Uterus (tissue), 4 donors: ENCODE measurements at places on chromosomes 16 and 17. TPM values are rescaled to one million over a fixed set of nuclear protein-coding genes. Genes with fewer than 3 reads are reported as not detected.

GRCh38 chr16:8863594-8864424 is 5.0 kb downstream of the CARHSP1 start:
- H3K27ac ChIP-seq: no peak overlapping the region
- no peaks in the 10 kb centered on the region for H3K27me3 ChIP-seq
- DNase-seq: no peak

GRCh38 chr17:79171188-79171587 is 96.6 kb downstream of the ENGASE start:
- no peak overlapping the region for H3K4me3 ChIP-seq
- H3K36me3 ChIP-seq: no peaks in the 10 kb centered on the region
- H3K27me3 ChIP-seq: no peaks in the 10 kb centered on the region
- no peaks in the 10 kb centered on the region for H3K4me1 ChIP-seq

- H3K27me3 ChIP-seq: no peaks in the 10 kb centered on the region
- no peak for DNase-seq
- no peaks in the 10 kb centered on the region for H3K36me3 ChIP-seq
- H3K27ac ChIP-seq: no peak overlapping the region
- H3K4me3 ChIP-seq: no peak overlapping the region
- peaks cover 4% of the 10 kb centered on the region for H3K4me1 ChIP-seq
Measured at GRCh38 chr16:65779201-65779600, 587.3 kb upstream of the CDH5 start.

DNA sequence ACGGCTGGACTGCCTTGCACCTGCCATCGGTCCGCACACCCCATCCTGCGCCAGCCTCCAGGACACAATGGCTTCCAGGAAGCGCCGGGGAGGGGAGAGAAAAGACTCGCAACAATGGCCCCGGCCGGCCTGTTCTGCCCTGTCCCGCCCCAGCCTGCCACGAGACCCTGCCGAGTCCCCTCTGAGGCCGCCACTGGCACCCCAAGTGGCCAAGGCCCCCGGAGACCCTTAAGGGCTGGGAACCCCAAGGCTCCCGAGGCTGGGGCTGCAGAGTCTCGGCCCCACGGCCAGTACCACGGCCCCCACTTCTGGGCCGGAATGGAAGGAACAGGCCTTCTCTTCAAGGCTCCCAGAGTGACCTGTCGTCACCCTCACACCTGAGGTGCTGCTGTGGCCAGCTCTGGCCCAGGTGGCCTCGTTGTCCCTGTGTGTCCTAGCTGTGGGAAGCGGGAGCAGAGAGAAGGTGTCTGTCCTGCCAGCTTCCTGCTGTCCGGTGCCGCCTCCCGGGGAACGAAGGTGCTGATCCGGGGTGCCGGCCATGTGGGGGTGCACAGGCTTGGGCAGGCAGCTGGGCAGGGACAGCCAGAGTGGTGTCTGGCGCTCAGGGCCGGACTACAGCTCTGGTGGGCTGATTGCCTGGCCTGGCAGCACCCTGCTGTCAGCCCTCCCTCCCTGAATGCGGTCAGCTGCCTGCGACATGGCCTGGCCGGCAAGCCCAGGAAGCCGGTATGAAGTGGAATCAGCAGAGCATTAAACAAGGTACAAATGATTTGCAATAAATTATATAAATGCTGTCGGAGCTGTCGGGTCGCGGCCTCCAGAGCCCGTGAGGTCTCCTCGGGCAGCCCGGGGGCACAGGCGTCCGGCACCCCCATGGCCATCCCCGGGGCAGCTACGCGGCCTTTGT is 8.2 kb upstream of the CACNA1H start:
- no peak overlapping the region for H3K4me3 ChIP-seq
- H3K27ac ChIP-seq: no peak overlapping the region
- H3K36me3 ChIP-seq: no peaks in the 10 kb centered on the region
- no peaks in the 10 kb centered on the region for H3K27me3 ChIP-seq
- H3K4me1 ChIP-seq: no peaks in the 10 kb centered on the region

DNA sequence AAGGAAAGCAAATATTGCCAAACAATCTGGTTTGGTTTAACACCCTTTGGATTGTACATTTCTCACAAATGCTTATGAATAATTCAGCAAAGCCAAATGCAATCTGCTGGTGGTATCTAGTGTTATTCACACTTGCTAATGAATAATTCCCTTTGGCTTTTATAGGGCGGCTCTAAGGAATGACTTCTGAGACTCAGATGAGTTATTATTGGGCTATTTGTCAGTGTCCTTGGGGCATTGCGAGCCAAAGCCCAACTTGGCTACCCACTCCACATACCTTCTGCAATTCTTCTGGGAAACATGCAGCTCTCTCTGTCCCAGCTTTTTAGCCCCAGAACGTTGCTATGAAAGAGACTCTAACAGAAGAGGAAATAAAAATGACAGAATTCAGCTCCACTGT is 41.1 kb downstream of the FTO start:
- no peaks in the 10 kb centered on the region for H3K27me3 ChIP-seq
- no peak overlapping the region for H3K27ac ChIP-seq
- no peaks in the 10 kb centered on the region for H3K36me3 ChIP-seq
- peaks cover 18% of the 10 kb centered on the region for H3K4me1 ChIP-seq

DNA sequence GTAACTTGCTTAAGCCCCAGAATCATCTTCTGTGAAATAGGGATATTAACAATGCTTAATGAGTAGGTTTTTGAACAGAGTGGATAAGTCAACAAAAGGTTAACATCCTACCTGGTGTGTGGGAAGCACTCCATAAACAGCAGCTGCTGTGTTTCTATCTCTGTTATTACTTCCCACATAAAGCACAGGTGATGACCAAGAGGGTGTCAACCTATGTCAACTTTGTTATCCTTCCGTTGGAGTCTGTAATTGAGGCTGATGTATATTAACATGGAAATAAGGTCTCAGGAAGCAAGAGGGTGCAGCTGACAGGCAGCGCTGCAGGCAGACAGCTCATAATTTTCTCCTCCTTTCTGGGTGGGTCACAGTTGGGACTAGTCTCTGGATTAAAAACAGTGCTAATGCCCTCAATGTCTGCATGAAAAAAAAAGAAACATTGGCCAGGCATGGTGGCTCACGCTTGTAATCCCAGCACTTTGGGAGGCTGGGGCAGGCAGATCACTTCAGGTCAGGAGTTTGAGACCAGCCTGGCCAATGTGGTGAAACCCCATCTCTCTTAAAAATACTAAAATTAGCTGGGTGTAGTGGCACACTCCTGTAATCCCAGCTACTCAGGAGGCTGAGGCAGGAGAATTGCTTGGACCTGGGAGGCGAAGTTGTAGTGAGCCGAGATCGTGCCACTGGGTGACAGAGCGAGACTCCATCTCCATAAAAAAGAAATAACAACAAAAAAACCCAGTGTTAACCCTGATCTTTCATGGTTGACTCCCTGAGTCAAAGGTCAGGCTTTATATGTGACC is 269.6 kb downstream of the SNX29 start:
- H3K27me3 ChIP-seq: no peaks in the 10 kb centered on the region
- no peaks in the 10 kb centered on the region for H3K4me1 ChIP-seq
- no peak for DNase-seq
- H3K27ac ChIP-seq: no peak overlapping the region
- no peaks in the 10 kb centered on the region for H3K36me3 ChIP-seq
- H3K4me3 ChIP-seq: no peak overlapping the region

GRCh38 chr17:9188367-9188766 is 167.1 kb downstream of the NTN1 start:
- H3K27me3 ChIP-seq: no peaks in the 10 kb centered on the region
- no peak overlapping the region for H3K4me3 ChIP-seq
- no peaks in the 10 kb centered on the region for H3K4me1 ChIP-seq
- no peak for DNase-seq

DNA sequence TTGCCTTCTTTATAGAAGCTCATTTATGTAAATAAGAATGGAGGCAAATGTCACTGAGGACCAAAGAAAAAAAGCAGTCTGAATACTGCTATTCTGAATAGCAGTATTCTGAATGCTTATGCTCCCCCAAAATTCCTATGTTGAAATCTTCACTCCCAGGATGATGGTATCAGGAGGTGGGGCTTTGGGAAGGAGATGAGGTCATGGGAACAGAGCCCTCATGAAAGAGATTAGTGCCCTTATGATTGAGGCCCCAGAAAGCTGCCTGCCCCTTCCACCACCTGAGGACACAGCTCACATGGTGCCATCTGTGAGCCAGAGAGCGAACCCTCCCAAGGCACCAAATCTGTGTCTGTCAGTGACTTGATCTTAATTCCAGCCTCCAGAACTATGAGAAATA is 28.8 kb downstream of the HEATR6 start:
- no peak overlapping the region for H3K4me3 ChIP-seq
- no peaks in the 10 kb centered on the region for H3K4me1 ChIP-seq
- peaks cover 3% of the 10 kb centered on the region for H3K36me3 ChIP-seq
- no peaks in the 10 kb centered on the region for H3K27me3 ChIP-seq

DNA sequence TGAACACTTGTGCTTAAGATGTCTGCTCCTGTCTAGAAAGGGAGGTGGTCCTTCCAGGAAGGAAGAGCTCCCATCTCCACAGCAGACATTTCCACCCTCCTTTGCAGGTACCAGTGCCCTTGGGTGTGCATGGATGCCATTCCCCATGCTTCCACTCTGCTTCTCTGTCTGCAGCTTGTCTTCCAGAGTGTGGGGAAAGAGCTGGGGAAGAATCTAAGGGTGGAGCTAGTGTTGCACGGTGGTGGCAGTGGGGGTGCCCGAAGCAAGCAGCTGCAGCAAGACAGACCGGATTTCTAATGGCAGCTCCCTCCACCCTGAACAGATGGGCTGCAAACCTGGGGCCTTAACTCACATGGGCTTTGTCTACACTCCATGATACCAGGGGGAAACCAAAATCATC is 22.6 kb upstream of the HOXB13 start:
- H3K27me3 ChIP-seq: peaks cover 39% of the 10 kb centered on the region
- H3K36me3 ChIP-seq: no peaks in the 10 kb centered on the region
- H3K27ac ChIP-seq: no peak overlapping the region
- no peak for DNase-seq
- no peak overlapping the region for H3K4me3 ChIP-seq

GRCh38 chr17:59617156-59617732 is 2.5 kb upstream of the CLTC start:
- DNase-seq: no peak
- H3K36me3 ChIP-seq: no peaks in the 10 kb centered on the region
- no peak overlapping the region for H3K27ac ChIP-seq
- H3K27me3 ChIP-seq: no peaks in the 10 kb centered on the region
- no peaks in the 10 kb centered on the region for H3K4me1 ChIP-seq
- no peak overlapping the region for H3K4me3 ChIP-seq

GRCh38 chr16:11797957-11798299 is 870 bp upstream of the ZC3H7A start:
- H3K27ac ChIP-seq: peak overlapping the region; percentile 97
- no peak for DNase-seq
- no peaks in the 10 kb centered on the region for H3K27me3 ChIP-seq
- no peaks in the 10 kb centered on the region for H3K36me3 ChIP-seq
- H3K4me1 ChIP-seq: peaks cover 12% of the 10 kb centered on the region

DNA sequence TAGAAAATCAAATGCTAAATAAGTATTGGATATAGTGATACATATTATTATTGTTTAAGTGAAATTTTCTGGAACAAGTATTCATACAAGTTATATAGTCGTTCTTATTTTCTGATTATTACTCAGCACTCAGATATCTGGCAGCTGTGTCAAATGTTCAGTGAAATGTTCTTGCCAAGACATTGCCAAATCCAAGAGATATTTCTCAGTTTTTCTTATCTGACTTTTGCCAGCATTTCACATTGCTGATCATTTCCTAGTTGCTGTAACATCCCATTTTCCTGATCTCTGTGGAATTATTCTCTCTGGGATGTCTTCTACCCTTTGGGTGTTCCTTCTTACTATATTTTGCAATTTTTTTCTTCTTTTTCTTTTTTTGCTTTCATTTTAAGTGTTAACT is 262.3 kb downstream of the KIF2B start:
- no peak for DNase-seq
- H3K4me1 ChIP-seq: no peaks in the 10 kb centered on the region
- no peak overlapping the region for H3K4me3 ChIP-seq
- no peak overlapping the region for H3K27ac ChIP-seq
- H3K36me3 ChIP-seq: no peaks in the 10 kb centered on the region
- no peaks in the 10 kb centered on the region for H3K27me3 ChIP-seq

- H3K27ac ChIP-seq: no peak overlapping the region
- no peaks in the 10 kb centered on the region for H3K4me1 ChIP-seq
- no peaks in the 10 kb centered on the region for H3K27me3 ChIP-seq
- DNase-seq: no peak
- no peaks in the 10 kb centered on the region for H3K36me3 ChIP-seq
Measured at GRCh38 chr16:57146735-57147134, 39.1 kb downstream of the PSME3IP1 start.

GRCh38 chr17:73630965-73631595 is 13.2 kb downstream of the SDK2 start:
- H3K27ac ChIP-seq: no peak overlapping the region
- no peaks in the 10 kb centered on the region for H3K4me1 ChIP-seq
- DNase-seq: no peak
- H3K4me3 ChIP-seq: no peak overlapping the region
- no peaks in the 10 kb centered on the region for H3K27me3 ChIP-seq

GRCh38 chr16:73285436-73286201 is 237.7 kb upstream of the ZFHX3 start:
- DNase-seq: no peak
- no peaks in the 10 kb centered on the region for H3K36me3 ChIP-seq
- H3K27ac ChIP-seq: no peak overlapping the region

DNA sequence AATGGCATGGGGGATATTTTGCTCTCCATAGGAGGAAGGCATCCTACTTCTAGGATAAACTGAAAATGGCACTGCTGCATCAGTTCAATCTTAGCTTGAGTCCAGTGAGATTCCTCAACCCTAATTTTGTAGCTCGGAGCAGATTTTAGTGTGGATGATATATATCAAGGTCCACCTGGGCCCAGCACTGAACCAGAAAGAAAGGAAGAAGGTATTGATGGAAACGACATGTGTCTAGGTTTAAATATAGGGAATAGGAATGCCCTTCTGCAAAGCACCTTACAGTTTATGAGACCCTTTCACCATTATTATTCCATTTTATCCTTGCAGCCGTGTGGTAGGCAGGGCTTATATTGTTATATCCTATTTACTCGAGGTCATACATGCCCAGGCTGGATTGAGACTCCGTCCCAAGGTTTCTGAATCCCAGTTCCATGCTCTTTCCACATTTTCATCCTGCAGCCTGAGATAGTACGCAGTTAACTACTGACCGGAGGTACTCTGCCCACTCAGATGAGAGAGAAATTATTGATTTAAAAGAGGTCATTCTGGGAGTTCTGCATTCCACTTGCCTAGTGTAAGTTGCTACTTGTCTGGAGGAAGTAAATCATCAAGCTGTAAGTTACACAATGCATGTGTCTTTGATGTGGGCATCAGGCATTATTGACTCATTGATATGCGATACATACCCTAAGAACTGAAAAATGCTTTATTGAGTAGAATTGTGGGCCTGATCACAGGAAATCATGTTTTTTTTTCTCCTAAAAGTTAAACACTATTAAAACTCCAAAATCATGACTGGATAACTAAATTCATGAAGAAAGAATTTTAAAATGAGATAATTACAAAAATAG is 10.1 kb downstream of the KRT39 start:
- no peak overlapping the region for H3K27ac ChIP-seq
- H3K27me3 ChIP-seq: no peaks in the 10 kb centered on the region

Gene RRAD
- total RNA-seq: 17.1 TPM

Gene EFCAB5
- 0.97 TPM for total RNA-seq

Gene TOX3
- total RNA-seq: not detected

Gene KCNJ12
- total RNA-seq: 3.6 TPM

Gene ACE
- total RNA-seq: 27.4 TPM

Gene CCR7
- total RNA-seq: not detected

Gene IL21R
- total RNA-seq: not detected

Gene OR1A2
- not detected for total RNA-seq

Gene BAIAP3
- 0.59 TPM for total RNA-seq

Gene CLEC18A
- total RNA-seq: 0.67 TPM

Gene SLC12A3
- total RNA-seq: not detected
